Activated CD4-positive, alpha-beta memory T cell treated with anti-CD3 and anti-CD28 coated beads, Interleukin-2, amount 10 ng/mL, durations not matched to agents 7 days and 5 days (primary cell): ENCODE measurements at places on chromosomes 3 and 15.

GRCh38 chr15:92907896-92908712 is 8.0 kb downstream of the CHD2 start:
- no peak for DNase-seq

DNA sequence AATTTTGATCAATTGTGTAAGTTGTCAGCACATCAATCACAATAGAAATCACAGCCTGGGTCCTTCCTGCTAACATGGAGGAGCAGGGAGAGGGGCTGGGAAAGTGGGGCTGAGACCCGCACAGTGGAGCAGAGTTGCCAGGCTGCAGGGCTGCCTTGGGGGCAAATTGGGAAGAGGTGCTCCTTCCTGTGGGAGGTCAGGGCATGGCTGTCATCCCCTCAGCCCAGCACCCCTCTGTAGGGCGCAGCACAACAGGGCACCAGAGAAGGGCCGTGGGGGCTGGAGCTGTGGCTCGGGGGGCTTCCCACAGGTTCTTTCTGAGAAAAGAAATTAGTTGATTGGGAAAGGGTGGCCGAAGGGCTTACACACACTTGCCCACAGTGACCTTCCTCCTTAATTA is 126.3 kb downstream of the NSMCE3 start:
- no peak for DNase-seq

DNA sequence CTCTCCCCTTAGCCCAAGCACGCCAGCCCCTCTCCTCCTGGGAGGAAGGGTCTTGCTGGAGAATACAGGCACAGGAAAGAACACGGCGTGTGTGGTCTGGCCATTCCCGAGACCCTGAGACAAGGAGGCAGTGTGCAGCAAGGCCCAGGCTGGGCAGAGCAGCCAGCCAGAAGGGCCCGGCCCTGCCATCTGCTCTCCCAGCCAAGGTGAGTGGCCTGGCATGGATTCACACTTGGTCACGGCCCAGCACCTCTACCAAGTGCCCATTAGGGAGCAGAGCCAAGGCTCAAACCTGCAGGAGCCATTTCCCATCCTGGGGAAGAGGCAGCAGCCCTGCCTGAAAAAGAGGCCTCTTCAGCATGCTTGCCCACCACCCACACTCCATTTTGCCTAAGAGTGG is 28.6 kb downstream of the MEGF11 start:
- DNase-seq, result no peak

GRCh38 chr3:73746623-73747022 is 121.9 kb upstream of the PDZRN3 start:
- DNase-seq, result no peak

- DNase-seq, result no peak
These were observed 230.0 kb downstream of the BCHE start for GRCh38 chr3:165607221-165607620.

DNA sequence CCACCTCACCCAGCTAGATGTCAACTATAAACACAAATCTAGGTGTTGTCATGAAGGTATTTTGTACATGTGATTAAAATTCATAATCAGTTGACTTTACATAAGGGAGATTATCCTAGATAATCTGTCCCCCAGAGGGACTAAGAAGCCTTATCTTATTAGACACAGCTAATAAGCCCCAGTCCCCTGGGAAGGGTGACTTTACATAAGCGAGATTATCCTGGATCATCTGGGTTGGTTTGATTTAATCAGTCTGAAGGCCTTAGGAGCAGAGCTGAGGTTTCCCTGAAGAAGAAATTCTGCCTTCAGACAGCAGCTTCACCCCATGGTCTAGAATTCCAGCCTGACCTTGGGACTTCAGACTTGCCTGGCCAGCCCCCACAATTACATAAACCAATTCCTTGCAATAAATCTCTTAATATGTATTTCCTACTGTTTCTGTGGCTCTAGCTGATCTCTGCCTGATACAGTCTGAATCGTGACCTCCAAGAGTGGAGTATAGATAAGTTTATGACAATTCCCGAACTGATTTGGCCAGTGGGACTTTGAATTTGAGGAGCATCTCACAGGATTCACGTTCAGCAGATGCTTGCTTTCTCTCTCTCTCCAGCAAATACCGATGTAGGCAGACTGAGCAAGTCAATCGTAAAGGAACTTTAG is 66.5 kb downstream of the MRPL46 start:
- no peak for DNase-seq

GRCh38 chr3:90128391-90128790 is 1021.0 kb downstream of the EPHA3 start:
- no peak for DNase-seq

DNA sequence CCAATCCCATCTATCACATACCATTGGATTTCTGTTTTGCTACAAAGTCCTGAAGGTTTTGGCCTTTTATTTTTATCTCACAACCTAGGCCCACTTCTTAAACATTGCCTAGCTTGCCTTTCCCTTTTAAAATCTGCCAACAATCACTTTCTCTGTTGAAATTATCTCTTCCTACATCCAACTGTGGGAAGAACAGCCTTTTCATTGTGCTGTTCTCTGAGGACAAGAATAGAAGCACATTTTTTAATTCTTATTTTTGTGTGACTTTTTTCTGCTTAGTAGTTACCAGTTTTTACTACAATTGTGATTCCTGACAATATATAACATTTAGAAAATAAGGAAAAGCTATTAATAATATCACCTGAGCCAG is 159.2 kb downstream of the CNTN6 start:
- DNase-seq, result no peak

- DNase-seq, result no peak
These were observed 6.7 kb downstream of the LYZL4 start for GRCh38 chr3:42403737-42404136.

DNA sequence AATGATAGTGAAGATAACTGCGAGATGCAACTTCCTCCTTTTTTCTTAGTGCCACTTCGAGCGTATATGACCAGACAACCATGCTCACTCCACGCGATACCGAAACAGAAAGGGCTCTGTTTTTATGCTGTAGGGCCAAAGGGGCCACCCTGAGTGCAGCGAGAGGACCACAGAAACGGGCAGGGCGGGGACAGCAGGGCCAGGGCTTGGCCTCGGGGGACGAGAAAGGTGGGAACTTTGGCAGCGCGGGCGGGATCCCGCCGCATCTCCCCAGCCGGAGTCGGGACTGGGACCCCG is 483 bp downstream of the VPS13C start:
- DNase-seq, result peak; percentile 77

- DNase-seq, result no peak
These were observed 118.7 kb downstream of the PPM1L start for GRCh38 chr3:160874736-160875135.

- no peak for DNase-seq
These were observed 41.4 kb upstream of the CCDC80 start for GRCh38 chr3:112682361-112682760.
